ENCODE measurements at places on chromosomes 6 and 20. TPM values are rescaled to one million over a fixed set of nuclear protein-coding genes. Genes with fewer than 3 reads are reported as not detected.

DNA sequence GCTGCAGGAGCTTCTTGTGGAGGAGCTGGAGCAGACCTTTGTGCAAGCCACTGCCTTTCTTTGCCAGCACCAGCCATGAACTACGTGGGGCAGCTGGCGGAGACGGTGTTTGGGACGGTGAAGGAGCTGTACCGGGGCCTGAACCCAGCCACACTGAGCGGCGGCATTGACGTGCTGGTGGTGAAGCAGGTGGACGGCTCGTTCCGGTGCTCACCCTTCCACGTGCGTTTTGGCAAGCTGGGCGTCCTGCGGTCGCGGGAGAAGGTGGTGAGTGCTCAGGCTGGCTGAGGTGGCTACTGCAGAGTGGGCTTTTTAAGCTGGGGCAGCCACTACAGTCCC, 5.1 kb downstream of the LPIN3 start:
- no peak for DNase-seq

DNA sequence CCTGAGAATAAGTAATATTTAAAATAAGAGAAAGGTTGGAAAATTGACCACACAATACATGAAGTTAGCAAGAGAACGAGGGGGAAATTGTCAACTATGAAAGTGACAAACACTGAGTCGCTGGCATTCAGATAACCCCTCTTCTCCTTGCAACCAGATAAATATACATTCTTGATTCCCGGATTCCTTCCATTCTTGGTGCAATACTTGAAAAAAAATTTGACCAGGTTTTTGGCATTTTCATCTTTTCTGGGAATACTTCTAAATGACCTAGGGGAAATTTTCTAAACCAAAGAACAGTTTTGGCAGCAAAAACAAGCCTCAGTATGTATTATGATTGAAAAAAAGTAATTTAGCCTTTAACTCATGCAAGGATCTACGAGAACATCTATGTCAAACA, 164.0 kb downstream of the PDE7B start:
- no peak for DNase-seq

GRCh38 chr6:38105066-38105465, 285.5 kb downstream of the ZFAND3 start:
- no peak for DNase-seq

DNA sequence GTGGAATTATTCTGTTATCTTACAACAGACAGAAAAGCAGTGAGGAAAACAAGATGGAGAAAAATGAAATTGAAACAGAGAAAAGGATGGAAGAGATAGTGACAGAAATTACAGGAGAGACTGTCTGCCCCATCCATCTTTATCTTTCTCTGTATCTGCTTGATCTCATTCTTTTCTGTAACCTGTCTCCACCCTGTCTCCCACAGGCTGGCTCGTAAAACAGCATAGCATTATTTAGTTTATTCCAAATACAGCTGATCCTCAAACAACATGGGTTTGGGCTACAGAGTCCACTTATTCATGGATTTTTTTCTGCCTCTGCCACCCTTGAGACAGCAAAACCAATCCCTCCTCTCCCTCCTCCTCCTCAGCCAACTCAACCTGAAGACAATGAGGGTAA, 482.3 kb upstream of the JARID2 start:
- DNase-seq, result no peak

DNA sequence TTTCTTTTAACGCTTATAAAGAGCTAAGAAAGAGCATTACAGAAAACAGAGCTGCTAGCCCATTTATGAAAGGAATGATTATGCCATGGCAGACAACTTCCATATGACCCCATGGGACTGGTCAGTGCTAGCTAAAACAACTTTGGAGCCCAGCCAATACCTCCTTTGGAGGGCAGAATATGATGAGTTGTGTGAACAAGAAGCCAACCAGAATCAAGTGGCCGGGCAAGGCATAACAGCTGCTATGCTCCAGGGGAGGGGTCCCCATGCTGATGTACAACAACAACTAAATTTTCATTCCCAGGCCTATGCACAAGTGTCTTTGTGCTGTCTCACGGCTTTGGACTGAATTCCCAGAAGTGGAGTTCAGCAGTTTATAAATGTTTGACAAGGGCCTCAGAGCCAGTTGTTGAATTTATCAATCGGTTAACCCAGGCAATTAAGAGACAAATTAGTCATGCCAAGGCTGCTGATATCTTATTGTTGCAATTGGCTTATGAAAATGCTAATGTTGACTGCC, 65.0 kb upstream of the ASCC3 start:
- DNase-seq, result no peak

GRCh38 chr20:10131732-10132345, 86.8 kb upstream of the SNAP25 start:
- peak; percentile 47 for DNase-seq

DNA sequence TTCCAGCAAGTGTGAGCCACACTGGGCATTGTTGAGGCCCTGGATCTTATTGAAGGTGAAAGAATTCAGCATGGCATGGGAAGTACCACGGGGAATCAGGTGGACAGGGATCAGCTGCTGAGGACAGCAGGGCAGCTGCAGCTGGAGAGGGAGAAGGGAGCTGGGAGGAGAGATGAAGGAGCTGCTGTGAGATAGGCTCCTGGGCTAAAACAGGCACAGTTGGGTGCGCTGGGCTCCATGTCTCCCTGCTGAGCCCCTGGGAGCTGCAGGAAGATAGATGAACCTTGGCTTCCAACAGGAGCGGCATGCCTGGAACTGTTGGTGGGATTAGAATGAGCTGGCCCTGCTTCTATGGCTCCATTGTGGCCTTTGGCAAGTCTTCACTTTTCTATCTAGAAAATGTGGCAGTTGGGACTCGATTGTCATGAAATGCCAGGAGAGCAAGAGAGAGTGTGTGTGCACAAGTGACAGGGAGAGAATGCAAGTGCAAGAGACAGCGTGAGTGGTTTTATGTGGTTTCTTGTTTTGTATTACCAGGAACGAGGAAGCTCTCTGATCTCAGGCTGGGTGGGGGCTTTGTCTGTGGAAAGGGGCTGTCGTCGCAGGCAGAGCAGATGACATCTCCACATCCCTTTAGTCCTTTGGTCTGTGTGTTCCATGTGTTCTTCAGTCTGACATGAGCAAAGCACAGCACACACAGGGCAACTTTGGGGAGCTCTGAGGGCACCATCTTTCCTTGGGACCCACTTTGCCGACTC, 20.4 kb downstream of the SNPH start:
- no peak for DNase-seq

DNA sequence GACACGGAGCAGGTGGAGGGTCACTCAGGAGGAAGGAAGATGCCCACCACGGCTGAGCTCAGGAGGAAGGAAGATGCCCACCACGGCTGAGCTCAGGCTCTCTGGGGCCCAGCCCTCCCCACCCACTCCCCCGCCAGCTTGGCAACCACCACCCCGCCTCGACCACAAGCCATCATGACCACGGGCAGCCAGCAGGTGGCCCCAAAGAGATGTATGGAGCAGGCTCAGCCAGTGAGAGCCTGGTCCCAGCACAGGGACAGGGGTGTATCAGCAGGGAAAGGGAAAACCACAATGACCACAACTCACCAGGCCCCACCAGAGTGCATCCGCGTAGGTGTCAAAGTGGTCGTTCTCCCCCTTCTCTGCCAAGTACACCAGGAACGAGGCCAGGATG, 30.4 kb downstream of the KCNQ2 start:
- peak; percentile 73 for DNase-seq

DNA sequence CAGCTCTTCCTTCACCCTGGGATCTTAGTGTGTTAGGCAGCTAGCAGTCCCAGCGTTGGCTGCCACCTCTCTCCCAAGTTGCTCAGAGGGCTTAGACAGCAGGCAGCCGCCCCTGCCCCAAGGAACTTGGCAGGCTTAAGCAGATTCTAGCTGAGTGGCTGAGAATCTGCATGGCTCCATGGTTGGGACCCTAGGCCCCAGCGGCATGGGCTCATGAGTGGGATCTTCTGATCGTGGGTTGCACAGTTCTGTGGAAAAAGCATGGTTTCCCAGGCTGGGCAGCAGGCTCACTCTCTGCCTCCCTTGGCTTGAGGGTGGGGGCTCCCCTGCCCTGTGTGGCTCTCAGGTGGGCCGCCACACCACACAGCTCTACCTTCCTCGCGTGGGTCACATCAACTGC, 1624.9 kb downstream of the GRIK2 start:
- no peak for DNase-seq

- DNase-seq, result no peak
Observed at GRCh38 chr20:21971436-21971835, 266.0 kb downstream of the PAX1 start.

GRCh38 chr20:57560554-57561355, at the start of gene PCK1:
TSS of gene PCK1 (plus strand) at chr20:57561110. CDS start at chr20:57561412, 302 bp downstream.
- no peak for DNase-seq

DNA sequence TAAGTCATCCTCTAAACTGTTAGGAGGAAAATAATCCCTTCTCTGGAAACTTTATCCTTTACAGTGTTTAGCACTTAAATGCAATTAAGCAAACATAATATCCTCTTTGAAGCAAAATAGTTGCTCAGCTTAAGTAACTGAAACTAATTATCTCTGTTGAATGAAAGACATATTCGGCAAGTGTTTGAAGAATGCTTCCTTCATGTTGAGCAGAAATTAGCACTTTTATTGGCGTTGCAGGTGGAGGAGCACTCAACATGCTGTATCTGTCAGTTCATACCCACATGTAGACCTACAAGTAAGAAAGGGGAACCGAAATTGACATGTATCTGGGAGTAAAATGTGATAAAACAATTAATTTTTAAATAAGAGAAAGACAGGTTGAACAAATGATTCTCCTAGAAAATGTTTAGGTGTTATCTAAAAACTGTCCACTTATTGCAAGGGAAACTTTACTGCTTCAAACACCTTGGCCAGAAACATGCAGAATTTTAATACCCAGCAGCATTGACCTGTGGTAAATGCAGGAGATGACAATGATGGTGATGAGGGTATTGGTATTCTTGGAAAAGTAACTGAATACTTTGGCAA, 987.0 kb upstream of the MAP3K7 start:
- no peak for DNase-seq

DNA sequence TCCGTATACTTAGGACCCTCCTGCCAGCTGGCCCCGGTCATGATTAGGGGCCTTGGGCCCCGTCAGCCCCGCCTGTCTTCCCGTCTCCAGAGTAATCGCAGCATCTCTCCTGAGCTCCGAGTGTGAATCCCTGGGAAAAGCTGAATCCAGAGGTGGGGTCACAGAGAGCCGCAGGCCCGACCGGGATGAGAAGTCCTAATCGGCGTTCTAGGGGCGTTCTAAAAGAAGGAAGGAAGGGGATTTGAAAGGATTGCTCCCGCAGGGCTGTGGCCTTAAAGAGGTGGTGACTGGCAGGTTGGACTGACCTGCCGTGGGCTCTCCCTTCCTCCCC, 371 bp downstream of the HMGN4 start:
- no peak for DNase-seq

DNA sequence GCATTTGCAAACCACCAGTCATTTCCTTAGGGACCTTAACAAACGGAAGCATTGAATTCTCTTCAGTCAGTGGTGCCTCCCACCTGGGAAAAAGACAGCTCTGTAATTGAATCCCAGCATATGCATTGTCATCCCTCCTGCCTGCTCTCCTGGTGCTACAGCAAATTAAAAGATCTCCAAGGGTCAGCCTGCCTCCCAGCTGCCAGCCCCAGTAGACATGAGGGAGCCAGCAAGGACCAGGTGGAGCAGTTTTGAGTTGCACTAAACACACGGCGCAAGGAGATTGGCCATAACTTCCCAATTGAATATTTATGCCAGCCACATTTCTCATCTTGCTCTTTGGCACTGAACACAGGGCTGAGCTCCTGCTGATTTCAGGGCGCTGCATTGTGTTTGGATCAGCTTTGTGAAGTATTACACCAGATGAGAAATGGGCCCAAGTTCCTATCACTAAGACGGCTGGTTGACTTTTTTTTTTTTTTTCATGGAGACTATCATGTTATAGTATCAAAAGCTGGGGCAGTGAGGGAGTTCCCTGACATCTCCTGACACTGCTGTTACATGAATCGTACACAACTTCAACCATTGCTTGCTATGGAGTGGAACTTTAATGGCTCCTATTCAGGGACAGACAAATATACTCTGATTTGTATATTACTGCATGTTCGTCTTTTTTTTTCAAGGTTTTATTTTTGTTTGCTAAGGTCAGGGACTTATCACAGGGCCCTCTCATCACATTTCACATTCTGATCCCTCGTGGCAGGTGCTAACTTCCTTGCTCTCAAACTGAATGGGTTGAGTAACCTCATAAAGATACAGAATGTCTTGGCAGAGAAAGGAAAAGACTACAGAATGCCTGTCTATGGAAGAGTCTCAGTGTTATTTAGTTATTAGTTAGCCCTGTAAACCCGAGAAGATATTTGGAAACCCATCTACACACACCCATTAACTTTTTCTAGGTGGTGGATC, 191.1 kb downstream of the EYA4 start:
- DNase-seq, result no peak

- DNase-seq, result no peak
Observed at GRCh38 chr6:165298402-165298801, 11.0 kb downstream of the C6orf118 start.

DNA sequence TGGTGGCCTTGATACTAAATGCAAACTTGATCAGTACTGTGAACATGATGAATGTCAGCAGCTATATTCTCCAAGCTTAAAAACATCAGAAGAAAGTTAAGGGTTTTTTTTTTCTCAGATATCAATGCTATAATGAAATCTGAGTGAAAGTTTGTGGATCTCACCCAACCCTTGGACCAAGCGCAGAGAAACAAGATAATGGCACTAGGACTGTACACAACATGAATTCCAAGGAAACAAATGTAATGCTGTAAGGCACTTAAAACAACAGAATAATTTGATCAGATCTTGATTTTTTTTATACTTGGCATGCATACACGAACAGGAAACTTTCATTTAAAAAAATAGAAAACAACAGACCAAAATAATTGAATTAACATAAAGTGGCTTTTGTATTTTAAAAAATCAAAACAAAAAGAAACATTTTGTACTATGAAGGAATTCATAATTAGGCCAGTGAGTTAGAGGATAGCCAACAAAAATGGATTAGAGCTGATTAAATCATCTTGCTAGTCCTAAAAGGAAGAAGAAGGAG, 1154.0 kb upstream of the EYS start:
- no peak for DNase-seq

TINAG gene
- total RNA-seq, result not detected

IFT52 gene
- total RNA-seq, result 24.3 TPM

PRRT1 gene
- not detected for total RNA-seq

ZNF292 gene
- 31.7 TPM for total RNA-seq

MICB gene
- total RNA-seq, result 29.3 TPM

NMBR gene
- not detected for total RNA-seq

ARMH2 gene
- total RNA-seq, result not detected

All from dermis blood vessel endothelial cell (primary cell).